ENCODE measurements at places on chromosomes 2 and 18.

- ATAC-seq, result no peak
Measured at GRCh38 chr2:23320058-23320457, 64.9 kb upstream of the KLHL29 start.

GRCh38 chr18:45722899-45723298 lies 1.1 kb upstream of the SLC14A1 start:
- peak; percentile 95 for ATAC-seq

DNA sequence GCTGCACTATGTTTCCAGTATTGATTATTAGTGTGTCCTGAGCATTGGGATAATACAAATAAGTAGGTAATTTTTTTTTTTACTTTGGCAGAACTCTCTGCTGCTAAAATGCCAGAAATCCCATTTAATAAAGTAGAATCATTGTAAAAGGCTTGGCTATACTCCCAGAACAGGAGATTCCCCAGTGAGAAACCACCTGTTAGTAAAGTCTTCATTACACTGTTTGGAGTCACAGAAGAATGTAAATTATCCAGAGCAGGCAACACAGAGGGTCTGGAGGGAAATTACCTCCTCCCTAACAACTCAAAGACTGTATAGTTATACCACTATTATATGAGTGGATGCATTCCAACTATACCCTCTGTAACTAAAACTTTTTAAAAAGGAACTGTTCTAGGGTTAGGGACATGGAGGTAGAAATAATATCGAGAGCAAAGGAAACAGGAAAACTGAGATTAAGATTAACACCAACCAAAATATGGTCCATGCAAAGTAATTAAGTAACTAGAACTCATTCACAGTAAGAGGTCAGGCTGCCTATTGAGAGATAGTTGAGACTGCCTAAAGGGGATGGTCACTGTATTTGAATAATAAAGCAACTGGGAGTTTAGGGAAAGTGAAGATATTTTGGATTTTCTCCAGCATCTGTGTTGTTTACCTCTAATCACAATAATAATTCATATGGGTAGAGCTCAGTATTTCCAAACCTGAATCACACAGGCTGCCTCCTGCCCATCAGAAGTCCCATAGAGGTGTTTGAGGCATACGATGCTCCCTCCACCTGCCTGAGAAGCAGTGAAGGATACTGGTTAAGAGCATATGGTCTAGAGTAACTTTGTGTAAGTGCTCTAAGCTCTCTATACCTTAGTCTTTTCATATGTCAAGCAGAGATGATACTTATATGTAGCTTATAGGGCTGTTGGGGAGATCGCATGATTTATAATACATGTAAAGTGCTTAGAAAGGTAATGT lies 34.4 kb downstream of the MAP2 start:
- no peak for ATAC-seq

GRCh38 chr2:105308382-105309146 lies 21.0 kb downstream of the TGFBRAP1 start:
- ATAC-seq, result no peak

DNA sequence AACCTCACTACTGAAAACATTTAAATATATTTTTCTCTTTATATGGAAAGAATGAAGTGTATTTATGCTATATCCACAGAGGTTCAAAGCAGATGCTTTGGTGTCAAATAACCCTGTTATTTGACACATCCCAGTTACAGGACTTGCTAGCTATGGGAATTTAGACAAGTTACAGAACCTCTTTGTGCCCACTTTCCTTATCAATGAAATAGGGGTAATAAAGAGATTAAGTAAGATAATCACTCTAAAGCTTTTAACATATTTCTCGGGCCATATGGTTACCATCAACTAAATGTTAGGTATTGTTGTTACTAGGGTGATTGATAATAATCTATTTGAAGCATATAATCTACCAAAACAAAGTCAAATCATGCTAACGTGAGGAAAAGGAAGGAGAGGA lies 1660.6 kb upstream of the NXPH2 start:
- ATAC-seq, result no peak

DNA sequence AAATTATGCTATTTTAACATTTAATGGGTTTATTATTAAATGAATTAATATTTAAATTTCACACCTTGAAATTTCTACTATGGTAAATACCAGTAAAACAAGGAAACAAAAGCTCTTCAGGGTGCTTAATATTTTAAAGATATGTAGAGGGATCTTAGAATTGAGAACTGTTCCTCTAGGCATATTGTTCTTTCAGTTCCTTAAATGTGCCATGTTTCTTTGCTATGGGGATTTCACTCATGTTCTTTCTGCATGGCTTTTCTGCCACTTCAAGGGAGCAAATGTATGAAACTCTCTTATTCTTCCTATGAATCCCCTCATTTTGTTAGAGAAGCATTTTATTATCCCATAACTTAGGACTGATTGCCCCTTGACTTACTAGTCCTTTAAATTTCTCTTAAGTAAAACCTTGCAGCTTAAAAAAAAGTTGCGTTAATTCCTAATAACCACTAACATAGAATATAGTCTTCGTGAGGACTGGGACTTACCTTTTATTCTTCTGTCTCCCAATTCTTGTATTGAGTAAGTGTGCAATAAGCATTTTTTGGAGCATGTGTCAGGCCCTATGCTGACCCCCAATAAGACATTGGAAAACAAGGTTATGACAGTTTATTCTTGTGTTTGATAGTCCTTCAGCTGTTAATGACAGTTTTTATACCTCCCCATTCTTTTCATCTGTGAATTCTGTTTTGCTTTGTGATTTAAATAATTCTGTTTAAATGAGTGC lies 95.7 kb downstream of the BIRC6 start:
- no peak for ATAC-seq
